ENCODE measurements at places on chromosomes 2 and 18. TPM values are rescaled to one million over a fixed set of nuclear protein-coding genes. Genes with fewer than 3 reads are reported as not detected.

The CEBPZOS gene
- 65.4 TPM for polyA plus RNA-seq

The NDUFS1 gene
- polyA plus RNA-seq, result 96.3 TPM

GRCh38 chr2:37342591-37343220, 1.7 kb upstream of the QPCT start:
- DNase-seq, result no peak

DNA sequence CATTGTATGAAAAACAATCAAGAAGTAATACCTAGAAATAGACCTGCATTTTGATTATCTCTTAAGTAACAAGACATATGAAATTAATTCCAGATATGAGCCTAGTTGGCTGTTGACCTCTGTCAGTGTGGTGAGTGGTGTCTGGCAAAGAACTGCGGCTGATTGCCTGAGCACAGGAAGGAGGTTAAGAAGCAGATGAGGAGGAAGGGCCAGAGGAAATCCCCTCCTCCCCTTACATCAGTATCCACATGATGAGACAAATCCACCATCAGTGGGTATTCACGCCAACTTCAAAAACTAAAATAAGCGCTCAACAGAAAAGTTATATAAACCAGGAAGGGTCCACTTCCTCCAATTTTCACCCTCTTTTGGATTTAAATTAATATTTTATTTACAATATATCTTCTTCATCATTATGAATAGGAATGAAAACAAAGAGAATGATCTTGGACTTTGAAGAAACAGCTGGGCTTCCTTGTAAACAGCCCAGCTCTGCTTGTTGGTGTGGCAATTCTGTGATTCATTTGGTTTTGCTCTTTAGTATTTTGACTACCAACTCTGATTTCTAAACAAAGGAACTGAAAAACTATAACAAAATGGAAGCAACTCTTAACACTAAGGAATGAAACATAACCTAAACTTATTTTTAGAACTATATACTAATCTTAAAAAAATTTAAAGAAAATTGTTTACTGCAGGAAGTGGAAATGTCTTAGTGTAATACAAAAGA, 27.3 kb downstream of the RFTN2 start:
- no peak for DNase-seq

DNA sequence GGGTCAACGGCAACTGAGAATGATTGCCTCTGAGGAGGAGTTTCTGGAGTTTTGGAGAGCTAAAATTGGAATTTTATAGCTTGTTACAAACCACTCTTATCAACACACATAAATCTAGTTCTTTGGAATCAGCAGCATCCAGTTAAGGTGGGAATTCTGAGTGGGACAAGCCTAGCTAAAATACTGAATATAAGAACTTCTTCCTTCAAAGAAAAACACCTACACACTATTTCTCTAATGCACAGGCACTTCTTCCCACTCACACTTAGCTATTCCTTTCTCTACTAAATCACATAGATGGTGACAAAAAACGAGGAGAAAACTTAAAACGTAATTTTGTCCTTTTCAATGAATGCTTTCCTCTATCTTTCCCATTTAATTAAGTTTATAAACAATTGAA, 43.4 kb downstream of the FAM98A start:
- DNase-seq, result no peak

DNA sequence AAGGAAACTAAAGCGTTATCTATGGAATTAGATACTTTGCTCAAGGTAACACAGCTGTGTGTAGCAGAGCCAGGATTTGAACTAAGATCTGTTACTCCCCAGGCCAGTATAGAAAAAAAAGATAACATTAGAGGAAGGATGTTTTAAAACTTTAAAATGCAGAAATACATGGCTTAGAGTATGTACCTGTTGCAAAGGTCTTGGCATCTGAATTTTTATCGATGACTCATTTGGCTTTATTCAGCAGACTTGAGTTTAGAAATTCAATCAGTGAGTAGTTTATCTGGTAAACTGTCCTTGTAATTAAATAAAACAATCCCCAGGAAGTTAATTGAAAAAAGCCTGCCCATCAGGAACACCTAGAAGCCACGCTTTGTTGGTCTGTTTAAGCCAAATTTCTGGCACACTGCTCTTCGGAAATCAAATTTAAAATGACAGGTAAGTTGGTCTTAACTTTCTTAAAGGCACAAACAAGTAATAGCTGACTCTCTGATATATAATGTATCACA, 36.9 kb downstream of the SCN9A start:
- no peak for DNase-seq
